ENCODE measurements at places on chromosomes 7 and 10.

- no peak for DNase-seq
Measured at GRCh38 chr7:94848992-94849576, 58.3 kb upstream of the PPP1R9A start.

- no peak for DNase-seq
Measured at GRCh38 chr7:35494407-35494806, 200.5 kb downstream of the HERPUD2 start.

DNA sequence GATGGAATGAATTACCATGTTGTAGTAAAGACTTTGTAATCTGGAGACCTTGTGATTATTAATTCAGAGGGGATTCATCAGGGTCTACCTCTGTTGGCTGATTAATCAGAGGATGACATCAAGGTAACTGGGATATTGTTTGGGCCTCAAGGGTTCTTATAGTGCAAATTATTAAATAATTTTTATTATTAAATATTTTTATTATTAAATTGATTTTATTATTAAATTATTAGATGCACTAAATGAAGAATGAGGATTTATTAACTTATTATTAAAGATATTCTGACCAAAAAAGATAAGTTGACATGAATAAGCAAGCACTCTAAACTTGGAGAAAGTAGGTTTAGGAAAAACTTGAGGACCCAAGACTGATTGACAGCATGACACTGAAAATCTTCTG lies 661.7 kb downstream of the NRG3 start:
- DNase-seq = no peak

DNA sequence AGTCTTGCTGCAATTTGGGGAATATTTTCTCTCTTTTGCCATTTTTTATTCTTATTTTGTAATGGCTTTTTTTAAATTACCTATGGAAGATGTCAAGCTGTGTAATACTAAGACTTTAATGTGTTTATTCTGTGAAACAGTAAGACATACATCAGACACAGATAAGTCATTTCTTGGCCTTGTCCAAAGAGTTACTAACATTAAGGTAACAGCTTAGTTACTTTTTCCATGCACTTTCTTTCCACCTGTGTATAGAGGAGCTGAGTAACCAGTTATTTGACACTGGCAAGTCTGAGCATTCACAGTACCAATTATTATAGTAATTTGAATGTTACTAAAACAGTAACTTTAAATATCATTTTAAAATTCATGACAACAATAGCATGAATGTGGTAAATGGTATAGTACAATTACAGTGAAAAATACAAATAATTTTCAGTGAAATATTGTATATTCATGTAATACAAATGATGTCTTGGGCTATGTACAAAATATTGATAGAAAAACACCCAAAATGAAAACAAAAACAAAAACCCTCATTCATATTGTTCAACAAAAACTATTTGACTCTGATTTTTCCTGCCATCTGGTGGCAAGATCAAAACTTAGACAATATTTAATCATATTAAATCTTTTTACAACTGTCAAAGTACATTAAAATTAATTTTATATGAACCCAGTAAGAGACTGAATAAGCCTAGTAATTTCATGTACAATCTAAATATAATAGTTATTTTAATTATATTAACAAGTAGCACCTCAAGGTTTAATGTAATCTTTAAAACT lies 259.8 kb upstream of the SEMA3A start:
- peak; percentile 2 for DNase-seq

DNA sequence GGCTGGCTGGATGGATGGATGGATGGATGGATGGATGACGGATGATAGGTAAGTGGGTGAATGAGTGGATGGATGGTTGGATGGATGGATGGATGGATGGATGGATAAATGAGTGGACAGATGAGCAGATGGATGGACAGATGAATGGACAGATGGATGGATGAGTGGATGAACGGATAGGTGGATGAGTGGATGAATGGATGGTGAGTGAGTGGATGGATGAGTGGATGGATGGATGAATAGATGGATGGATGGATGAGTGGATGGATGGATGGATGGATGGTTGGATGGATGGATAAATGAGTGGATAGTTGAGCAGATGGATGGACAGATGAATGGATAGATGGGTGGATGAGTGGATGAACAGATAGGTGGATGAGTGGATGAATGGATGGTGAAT lies 340.7 kb upstream of the AUTS2 start:
- DNase-seq = no peak

DNA sequence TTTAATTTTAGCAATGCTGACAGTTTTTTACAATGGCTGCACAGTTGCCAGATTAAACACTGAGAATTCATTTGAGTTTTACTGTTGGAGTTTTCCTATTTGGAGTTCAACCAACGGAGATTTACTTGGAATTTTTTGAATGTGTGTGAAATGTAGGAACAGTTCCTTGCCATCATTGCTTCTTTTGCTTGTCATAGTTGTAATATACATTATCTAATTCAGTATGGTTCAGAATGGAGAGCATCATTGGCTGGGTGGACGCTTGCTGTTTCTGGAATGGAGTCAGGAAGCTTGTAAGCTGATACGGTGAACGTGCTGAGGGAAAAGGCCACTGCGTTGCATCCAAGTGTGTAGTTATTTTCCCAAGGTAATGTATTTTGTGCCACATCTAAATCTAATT lies 404.3 kb upstream of the KLF6 start:
- DNase-seq = no peak

- DNase-seq = peak; percentile 71
Measured at GRCh38 chr7:18320971-18321567, 174.5 kb upstream of the HDAC9 start.

DNA sequence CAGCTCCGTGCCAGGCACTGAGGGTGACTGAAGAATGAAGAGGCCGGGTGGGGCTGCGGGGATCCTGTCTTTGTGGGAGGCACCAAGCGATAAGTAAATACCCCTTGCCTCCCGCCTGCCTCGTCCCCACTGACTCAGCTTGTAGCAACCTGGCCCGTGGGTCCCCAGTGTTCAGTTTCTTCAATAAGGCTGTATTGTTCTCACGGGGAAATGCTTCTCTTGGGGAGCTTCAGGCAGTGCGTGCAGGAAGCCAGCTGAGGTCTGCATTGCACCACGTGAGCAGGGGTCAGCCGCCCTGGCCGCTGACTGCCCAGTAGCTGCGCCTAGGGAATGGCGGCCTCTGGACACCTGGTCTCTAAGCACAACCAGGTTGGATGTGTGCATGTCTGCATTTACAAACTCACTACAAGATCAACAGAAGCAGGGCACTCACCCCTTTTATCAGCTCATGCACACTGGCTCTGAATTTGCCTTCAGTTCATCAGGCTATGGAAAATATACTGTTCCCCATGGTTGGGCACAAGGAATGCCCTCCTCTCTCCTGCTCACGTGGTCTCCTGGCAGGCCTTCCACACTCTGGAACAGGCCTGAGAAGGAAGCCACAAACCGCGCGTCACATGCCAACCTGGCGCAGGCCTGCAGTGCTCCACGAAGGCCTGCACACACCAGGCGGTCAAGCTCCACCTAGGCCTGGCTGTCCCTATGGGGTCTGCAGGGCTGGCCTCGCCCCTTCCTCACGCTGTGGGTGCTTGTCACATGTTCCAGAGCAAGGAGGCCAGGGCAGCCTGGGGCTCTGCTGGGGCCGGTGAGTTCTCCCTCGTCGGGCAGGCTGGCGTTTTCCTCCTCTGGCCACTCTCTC lies 135.7 kb upstream of the RNF32 start:
- no peak for DNase-seq

DNA sequence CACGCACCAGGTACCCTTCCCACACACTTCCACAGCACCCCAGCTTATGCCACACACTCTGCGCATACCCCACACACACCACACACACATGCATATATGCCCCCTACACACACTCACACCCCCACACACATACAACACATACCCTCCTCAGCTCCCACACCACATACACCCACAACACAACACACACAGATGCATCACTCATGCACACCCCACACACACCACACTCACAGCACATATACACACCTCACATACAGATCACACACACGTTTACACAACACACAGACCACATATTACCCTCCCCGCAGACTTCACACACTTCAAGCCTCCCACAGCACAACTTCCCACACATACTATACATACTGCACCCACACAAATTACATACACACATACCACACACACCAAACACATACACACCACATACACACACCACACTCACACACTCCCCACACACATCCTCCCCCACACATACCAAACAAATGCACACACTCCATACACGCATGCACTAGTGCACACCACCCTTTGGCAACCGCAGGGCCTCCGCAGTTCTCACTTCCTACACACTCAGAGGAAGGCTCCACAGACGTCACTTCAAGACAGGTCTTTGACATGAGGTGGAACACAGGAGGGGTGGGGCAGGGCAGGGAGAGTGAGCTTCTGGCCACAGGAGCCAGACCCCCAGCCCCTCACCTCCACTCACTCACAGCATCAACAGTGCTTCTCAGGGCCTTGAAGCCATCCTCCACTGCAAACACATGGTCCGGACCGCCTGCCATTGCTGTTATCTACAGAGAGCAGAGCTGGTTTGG lies 18.5 kb upstream of the ANTXRL start:
- DNase-seq = no peak

DNA sequence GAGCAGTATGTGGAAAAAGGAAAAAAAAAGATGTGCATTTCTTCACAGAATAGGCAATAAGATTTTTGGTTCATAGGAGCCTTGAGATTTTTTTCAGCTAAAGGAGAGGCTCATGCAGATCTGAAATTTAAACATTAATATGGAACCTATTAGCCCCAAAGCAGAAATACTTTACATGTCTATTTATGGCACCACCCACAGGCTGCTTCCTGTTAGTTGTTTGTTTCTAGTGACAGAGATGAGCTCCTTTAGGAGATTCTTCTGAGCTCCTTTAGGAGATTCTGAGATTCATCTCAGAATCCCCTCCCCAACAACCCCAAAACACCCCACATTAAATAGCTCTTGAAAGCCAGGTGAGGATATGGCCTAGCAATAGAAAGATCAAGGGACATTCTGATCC lies 27.9 kb upstream of the HPS1 start:
- no peak for DNase-seq

DNA sequence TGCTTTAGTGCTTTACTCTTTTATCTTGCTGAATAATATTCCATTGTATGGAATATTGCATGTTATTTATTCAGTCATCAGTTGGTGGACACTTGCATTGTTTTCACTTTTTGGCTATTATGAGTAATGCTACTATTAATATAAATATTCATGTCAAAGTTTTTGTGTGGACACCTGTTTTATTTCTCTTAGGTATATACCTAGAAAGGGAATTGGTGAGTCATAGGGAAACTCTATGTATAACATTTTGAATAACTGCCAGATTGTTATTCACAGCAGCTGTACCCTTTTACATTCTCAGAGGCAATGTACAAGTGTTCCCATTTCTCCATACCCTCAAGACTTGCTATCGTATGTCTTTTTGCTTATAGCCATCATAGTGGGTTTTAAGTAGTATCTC lies 268.7 kb downstream of the SEMA3A start:
- no peak for DNase-seq

DNA sequence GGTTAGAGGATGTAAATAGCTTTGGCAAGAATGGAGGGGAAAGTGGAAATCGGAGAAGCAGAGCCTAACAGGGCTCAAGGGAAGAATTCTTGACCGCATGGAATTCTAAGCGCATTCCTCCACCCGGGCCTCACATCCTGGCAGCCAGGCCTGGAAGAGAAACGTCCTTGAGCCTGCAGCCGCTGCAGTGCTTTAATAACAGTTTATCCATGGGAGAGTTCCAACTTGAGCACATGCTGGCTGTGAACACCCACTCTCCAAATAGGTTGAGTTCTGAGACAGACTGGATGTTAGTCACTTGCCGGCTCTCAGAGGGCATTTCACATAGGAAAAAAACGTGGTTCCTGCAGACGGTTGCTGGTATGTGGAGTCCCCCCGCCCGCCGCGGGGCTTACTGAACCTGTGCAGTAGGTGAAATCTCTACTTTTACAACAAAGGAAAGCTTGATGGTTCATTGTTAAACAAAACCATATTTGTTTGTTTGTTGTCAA lies 61.4 kb upstream of the STEAP1B start:
- DNase-seq = no peak

GRCh38 chr7:126804604-126805003 lies 448.1 kb downstream of the GRM8 start:
- no peak for DNase-seq

- no peak for DNase-seq
Measured at GRCh38 chr10:78349165-78349516, 315.5 kb downstream of the RPS24 start.

GRCh38 chr7:158320328-158320727 lies 267.3 kb downstream of the PTPRN2 start:
- no peak for DNase-seq

DNA sequence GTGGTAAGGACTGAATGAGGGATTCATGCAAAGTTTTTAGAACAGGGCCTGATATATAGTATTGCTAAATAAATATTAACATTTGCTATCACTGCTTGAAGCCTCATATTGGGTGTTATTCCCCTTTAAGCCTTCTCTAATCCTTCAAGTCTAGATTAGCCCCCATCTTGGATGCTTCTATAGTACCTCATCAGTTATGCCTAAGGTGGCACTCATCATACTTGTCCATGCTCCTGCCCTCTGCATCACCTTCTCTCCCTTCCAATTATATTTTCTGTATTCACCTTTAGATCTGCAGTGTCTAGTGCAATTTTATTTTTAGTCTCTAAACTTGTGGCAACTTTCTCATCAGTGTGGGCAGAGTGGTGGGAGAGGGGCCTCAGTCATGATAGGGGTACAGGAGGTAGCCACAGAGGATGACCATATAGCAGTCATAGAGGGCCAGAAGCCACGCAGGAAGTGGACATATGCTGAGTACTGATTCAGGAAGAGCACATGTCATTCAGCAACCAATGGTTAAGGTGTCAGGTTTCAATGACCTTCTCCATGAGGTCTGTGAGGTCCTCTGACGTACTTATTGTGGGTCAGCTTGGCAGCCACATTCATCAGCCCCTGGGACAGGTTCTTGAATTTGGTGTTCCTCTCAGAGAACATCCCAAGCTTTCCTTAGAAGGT lies 2.5 kb downstream of the ENTPD1 start:
- no peak for DNase-seq

- no peak for DNase-seq
Measured at GRCh38 chr7:107998150-107998549, 4.8 kb downstream of the LAMB1 start.

- DNase-seq = no peak
Measured at GRCh38 chr10:94042001-94042833, 48.5 kb downstream of the PLCE1 start.

- no peak for DNase-seq
Measured at GRCh38 chr10:63591600-63592379, 70.6 kb downstream of the REEP3 start.

GRCh38 chr7:47551668-47552440 lies 30.1 kb downstream of the TNS3 start:
- no peak for DNase-seq

DNA sequence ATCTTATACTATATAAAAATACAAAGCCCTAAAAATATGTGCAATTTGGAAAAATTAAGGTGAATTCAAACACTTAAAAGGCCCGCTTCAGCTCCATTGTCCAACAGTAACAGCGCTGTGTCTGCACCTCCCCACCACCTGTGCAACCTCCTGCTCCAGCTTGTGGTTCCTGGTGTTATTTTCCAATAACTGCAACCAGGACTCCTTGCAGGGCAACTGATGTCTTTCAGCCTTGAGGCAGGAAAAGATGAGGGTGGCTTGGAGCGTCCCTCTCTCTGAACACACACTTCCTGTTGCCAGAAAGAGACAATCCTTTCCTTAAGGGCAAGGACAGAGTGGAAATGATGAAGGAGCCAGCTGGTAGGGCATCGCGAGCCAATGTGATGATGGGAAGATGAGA lies 336.0 kb downstream of the GLRX3 start:
- no peak for DNase-seq

All from common myeloid progenitor, CD34-positive (primary cell).